ENCODE measurements at places on chromosomes 7 and 10.

- no peak for DNase-seq
Measured at GRCh38 chr7:49279891-49280290, 355.5 kb downstream of the CDC14C start.

GRCh38 chr7:1218541-1219165, 14.0 kb upstream of the UNCX start:
- DNase-seq: no peak

GRCh38 chr7:6646465-6646864, 9.3 kb downstream of the ZNF316 start:
- DNase-seq: no peak

- DNase-seq: no peak
Measured at GRCh38 chr7:9391221-9391620, 957.8 kb downstream of the NXPH1 start.

DNA sequence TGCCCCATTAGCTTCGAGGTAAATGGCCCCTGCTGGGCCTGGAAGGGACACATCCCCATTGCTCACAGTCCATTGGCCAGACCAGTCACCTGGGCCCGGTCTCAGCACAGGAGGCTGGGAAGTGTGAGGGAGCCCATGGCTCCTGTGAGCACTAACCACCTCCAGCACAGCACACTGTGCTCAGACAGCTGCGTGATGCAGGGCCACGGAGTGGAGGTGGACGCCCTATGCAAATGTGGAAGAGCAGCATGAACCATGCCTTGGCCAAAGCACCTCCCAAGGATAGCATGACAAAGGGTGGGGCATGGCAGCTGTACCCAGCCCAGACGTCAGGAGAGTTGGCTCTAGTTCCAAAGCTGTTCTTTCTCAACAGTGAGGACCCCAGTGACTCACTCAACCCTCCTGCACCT, 120.1 kb upstream of the ZMIZ1 start:
- no peak for DNase-seq

Measured in CD4-positive, alpha-beta T cell (primary cell).